Neural crest cell (in vitro differentiated cells): ENCODE measurements at places on chromosomes 3 and 15. TPM values are rescaled to one million over a fixed set of nuclear protein-coding genes. Genes with fewer than 3 reads are reported as not detected.

TRIM42 gene
- not detected in 2 replicates for total RNA-seq

PDZRN3 gene
- total RNA-seq: 11.3 and 12.2 TPM in 2 replicates

LZTFL1 gene
- total RNA-seq: 17.6 and 21.9 TPM in 2 replicates

LTF gene
- not detected in 2 replicates for total RNA-seq

SERPINI2 gene
- 0.56 and 0.86 TPM in 2 replicates for total RNA-seq

CYP8B1 gene
- not detected in 2 replicates for total RNA-seq

ARF4 gene
- total RNA-seq: 113 and 123 TPM in 2 replicates

LPCAT4 gene
- 57.3 and 59.7 TPM in 2 replicates for total RNA-seq

ADGRG7 gene
- total RNA-seq: not detected in 2 replicates
